ENCODE measurements at places on chromosomes 1 and 21. TPM values are rescaled to one million over a fixed set of nuclear protein-coding genes. Genes with fewer than 3 reads are reported as not detected.
A peak's percentile ranks its signal among the peaks of the same experiment; 100 is the strongest.

MAN1C1 gene
- total RNA-seq: not detected

- no peak for DNase-seq
These were observed 145.4 kb downstream of the PTGER3 start for GRCh38 chr1:70902211-70902610.

DNA sequence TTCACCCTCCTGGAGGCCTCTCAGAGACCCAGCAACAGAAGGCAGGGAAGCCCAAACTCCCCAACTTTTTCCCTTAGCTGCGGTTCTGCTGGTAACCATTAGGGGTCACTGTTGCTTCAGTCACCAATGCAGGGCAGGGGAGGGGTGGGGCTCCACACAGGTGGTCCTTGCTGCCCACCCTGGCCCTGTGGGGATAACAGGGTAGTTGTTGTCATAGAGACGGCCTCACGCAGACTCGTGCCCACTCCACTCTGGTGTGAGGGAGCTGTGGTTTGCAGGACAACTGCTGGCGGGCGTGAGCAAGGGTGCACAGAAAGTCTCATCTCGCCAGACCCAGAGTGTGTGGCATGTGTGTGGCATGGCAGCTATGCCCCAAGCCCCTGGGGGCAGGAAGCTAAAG lies 19.9 kb downstream of the INSRR start:
- no peak for DNase-seq

DNA sequence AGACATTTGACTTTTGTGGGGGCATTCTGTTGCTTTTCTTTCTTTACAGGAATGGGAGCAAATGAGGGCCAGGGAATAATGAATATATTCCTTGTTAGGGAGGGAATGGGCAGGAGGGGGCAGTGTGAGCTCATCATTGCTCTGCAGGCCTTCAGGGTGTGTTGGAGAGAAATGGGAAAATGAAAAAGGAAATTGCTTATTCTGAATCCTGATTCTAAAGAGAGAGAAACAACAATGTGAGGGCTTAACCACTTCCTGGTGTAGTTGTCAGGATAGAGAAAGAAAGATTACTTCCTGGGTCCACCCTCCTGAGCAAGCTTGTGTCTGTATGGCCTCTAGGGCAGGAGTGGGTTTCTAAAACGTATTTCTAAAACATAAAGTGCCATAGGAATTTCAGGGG lies 28.3 kb downstream of the VANGL2 start:
- DNase-seq: peak; percentile 30

DNA sequence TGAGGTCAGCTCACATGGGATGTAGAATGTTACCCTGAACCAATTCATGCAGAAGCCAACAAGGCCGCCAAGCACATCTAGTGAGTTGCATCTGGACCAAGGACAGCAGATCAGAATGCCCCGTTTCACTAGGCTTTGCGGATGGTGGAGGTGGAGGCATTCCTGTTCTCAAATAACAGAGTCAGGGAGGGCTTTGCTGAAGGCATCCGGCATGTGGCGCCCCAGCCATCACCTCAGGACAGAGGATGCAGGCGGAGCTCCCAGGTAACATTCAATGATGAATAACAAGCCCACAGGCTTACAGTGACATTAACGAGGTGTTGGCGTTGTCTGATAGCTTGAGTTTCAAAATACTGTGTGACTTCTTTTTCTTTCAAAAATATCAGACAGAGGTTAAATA lies 476.2 kb downstream of the CAMTA1 start:
- DNase-seq: no peak

GRCh38 chr1:107934578-107934977 lies 30.4 kb downstream of the VAV3 start:
- DNase-seq: no peak

DNA sequence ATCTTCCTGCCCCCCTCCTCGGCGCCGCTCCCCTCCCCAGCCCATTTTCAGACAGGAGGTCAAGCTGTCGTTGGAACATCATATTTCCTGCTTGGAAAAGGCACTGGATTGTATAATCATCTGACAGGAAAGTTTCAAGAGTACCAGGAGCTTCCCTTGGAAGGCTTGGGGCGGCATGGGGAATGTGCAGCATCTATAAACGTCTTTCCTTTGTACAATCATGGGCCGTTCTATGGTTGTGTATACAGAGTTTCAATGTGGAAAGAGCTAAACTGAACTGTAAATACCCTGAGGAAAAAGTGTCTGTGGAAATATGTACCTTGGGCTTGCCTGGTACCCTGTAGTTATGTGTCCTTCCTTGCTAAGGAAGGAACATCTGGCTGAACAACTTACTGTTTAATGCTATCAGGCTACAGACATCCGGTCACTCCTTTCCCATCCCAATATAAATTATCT lies 368.1 kb upstream of the ADGRL2 start:
- no peak for DNase-seq

DNA sequence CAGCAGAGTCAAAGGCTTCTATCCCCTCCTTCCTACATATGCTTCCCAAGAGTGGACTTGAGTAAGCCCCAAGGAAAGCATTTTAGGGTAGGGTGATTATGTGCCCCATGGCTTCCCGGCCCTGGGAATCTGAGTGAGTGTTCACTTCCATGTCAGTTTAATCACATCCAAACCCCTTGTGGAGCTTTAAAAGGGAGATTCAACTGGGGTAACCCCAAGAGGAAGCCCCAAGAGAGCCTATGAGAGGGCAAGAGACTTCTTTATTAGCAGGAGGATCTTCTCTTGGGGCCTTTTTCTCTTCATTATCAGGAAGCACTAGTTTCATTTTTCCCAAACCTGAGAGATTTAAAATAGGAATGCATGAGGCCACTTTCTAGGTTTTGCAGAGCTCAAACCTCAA lies 97.0 kb upstream of the IRF2BP2 start:
- DNase-seq: no peak

DNA sequence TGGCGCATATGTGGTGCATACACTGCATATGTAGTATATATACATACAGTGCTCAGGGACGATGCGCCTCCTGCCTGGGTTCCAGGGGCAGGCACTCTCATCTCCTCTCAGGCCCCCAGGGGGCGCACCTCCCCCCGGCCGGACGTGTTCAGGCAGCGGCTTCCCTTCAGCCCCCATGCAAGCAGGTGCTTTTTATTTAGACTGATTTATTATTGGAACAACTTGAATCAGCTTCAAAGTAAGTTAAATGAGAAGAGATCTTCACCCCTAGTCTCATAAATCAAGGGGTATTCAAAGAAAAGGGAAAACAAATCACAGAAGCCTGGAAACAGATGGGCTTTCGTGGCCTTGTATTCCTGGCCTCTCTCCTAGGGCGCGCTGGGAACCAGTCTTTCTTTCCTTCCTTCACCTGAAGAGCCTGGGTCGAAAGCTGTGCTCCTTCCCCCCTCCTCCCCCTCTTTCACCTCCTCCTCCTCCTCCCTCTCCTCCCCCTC lies 64.6 kb downstream of the UBIAD1 start:
- peak; percentile 40 for DNase-seq

Data from MG63 (cell line).